GM12891 (cell line): ENCODE measurements at places on chromosomes 5 and 9.

- no peak for DNase-seq
Observed at GRCh38 chr5:126133424-126133823, 289.8 kb upstream of the GRAMD2B start.

DNA sequence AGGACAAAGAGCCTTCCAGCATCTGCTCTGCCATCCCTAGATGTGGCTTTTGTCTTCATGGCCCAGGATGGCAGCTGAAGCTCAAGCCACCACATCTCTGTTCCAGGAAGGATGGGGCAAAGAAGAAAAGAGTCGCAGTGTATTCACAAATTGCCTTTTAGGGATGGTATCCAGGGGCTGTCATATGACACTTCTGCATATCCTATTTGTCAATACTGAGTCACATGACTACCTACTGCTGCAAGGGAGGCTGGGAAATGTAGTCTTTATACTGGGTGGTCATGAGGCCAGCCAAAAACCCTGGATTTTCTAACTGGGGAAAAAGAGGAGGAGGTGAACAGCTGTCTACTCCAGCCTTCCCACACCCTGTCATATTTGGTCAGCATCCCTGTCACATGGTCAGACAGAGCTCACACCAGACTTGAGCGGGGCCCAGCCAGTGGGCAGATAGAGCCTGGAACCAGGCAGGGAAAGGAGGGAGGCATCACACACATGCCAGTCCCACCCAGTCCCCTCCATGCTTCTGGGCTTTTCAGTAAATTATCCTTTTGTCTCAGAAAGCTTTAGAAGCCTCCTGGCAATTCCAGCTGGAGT is 52.0 kb downstream of the OLFM1 start:
- DNase-seq, result no peak

- DNase-seq, result no peak
Observed at GRCh38 chr9:6714176-6714575, 43.6 kb upstream of the KDM4C start.

DNA sequence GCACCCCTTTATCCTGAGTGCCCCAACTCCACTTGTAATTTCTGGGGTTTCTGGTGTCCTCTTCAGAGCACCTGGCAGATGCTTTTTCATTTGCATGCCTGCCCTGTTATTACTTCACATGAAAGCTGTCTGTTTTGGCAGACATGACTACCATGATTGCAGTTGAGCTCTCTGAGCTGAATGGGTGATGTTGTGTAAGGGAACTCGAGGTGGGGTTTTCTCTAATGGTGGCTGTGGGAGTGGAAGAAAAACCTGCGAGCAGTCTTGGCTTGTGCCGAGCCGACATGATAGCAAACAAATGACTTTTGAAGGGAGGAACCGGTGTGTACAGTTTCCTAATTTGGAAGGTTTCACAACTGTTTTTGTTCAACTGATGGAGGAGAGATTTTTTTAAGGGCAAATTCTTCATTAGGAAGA is 196.2 kb downstream of the AOPEP start:
- DNase-seq, result no peak

DNA sequence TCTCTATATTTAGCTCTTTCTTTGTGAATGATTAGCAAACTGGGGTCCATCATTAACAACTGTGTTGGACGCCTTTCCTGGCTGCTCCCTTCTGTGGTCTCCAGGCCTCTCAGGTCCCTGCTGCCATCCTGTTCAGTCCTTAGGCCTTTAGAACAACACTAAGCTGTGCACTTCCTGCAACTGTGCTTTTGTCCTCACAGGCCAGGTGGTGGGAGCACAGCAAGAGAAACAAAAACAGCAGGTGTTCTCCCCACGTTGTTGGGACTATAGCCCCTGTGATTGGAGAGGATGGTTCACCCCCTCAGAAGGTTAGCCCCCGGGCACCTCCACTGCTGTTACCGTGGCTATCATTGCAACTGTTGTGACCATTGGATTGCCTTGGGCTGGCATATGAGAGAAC is 41.7 kb upstream of the CLINT1 start:
- DNase-seq, result no peak

DNA sequence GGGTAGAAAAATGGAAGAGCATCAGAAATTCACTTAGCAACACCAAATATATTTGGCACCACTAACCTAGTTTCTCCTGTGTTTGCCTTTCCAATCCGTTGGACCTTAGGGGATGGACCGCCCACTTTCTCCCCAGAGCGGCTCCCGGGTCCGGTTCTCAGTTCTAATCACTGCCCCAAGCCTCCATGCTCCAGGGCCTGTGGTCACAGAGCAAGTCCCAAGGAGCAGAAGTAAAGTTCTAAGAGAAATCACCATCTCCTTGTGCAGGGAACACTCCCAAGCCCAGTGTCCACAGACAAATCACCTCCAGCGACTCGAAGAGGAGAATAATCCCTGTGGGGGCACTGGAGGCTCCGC is 728 bp upstream of the SLC1A1 start:
- DNase-seq, result no peak

DNA sequence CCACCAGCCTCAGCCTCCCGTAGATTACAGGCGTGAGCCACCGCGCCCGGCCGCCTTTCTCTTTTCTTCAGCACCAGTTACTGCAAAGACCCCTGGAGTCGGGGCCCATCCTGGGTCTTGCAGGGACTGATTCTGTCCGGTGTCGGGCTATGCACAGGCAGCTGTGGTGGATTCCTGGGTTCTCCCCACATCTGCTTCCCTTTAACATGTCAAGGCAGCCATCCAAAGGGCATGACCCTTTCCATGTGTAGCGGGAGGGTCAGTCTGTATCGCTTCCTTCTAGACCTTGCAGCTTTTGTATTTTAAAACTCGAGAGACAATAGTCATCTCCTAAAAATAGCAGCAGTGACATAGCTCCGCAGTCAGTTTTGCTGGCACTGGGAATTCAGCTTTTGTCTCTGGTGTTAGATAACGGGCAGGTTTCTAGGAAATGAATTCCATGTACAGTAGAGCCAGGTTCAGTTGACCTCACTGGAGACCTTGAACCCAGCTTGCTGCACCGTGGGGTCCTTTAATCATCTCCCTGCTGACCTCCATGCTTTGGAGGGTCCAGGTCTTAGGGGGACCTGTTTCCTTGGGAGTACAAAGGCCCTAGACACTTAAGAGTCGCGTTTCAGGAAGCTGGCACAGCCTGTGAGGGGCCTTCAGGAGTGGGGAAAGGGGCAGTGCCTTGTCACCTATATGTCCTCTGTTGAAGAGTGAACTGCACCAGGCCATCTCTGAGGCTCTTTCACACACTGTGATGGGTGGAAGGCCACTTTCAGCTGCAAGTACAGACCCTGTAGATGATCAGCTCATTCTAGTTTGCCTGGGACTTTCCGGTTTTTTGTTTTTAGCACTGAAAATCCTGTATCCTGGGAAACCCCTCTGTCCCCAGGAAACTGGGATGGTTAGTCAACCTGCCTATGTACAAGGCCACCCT is 13.8 kb downstream of the ANKRD33B start:
- DNase-seq, result no peak

GRCh38 chr5:135600971-135601381 is 22.2 kb upstream of the CXCL14 start:
- no peak for DNase-seq

DNA sequence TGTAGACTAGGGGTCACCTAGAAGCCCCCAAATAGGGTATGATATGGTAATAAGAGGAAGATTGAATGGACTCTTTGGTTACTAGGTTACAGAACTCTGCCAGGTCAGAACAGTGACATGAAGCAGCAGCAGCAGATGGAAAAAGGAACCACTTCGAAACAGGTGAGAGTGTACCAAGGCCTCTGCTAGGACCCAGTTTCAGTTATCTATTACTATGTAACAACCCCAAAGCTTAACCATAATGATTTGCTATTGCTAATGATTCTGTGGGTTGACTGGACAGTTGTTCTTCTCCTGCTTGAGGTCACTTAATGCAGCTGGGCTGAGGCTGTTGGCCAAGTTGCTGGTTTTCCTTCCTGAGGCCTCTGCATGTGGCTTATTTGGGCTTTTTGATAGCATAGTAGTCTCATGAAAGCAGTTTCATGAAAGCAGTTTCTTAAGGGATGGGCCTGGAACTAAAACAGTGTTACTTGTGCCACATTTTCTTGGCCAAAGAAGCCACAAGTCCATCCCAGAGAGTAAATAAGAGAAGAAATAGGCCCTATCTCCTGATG is 17.6 kb downstream of the C9orf43 start:
- no peak for DNase-seq

DNA sequence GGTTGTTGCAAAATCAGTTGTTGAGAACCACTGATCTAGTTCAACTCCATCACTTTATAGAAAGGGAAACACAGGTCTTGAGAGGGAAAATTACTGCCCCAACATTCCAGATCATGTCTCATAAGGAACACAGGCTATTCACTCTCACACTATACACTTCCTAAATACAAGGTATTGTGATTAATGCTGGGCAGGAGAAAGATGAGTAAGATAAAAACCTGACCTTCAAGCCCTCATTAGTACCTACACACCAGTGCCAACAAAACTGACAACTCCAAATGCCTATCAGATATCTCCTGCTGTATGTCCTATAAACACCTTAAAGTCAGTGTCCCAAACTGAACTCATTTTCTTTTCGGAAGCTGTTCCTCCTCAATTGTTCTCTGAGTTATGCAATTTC is 8.2 kb downstream of the GNE start:
- DNase-seq, result no peak

GRCh38 chr5:135393229-135393628 is 5.8 kb downstream of the MACROH2A1 start:
- DNase-seq, result no peak

GRCh38 chr5:39485079-39485478 is 60.3 kb upstream of the DAB2 start:
- no peak for DNase-seq

DNA sequence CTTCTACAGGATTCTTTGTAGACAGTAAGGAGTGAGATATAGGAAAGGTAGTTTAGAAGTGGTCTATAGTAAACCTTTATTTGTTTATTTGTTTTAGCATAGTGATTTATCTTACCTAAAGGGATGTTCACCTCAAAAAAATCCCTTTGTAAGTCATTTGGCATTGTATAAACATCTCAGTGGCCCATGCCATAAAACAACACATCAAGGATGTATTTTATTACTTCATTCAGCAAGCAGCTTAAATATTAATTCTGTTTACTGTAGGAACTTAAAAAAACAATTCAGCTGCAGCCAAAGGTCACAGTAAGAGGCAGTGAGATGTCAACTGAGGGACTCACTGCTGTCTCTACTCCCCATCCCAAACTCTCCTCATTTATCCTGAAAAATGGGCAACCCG is 452.7 kb downstream of the HINT1 start:
- no peak for DNase-seq

- no peak for DNase-seq
Observed at GRCh38 chr5:138725818-138726416, 27.3 kb upstream of the CTNNA1 start.

- DNase-seq, result no peak
Observed at GRCh38 chr5:4130819-4131218, 535.2 kb downstream of the IRX1 start.

GRCh38 chr9:18296702-18297055 is 177.3 kb upstream of the ADAMTSL1 start:
- no peak for DNase-seq

- no peak for DNase-seq
Observed at GRCh38 chr9:126642839-126643238, 29.1 kb downstream of the LMX1B start.

GRCh38 chr5:85395526-85395925 is 1010.8 kb upstream of the EDIL3 start:
- no peak for DNase-seq

DNA sequence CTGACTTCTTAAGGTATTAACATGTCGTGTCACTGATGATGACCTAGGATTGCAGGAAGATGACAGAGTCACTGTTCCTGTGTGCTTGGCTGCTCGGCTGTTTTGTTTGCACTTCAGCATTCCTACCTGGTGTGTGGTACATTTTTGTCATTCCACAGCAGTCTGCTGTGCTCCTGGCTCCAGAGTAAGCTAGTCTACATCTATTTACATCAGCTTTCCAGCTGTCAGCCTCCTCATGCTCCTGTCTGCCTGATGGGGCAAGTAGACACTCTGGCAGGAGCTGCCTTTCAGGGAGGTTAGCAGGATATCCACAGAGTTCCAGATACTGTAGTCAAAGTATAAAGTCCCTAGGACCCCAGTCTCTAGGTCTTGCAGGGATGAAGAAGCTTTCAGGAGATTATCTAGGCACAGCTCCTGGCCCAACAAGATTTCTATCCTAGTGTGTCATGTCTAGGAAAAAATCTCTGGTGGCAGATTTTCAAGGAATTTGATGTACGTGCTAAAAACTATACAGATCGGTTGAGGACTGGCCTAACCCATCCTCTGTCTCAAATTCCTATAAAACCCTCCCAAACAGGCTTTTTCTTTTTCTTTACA is 28.4 kb downstream of the RUSC2 start:
- no peak for DNase-seq

- no peak for DNase-seq
Observed at GRCh38 chr5:56676091-56676768, 139.1 kb upstream of the MAP3K1 start.

- DNase-seq, result peak; percentile 58
Observed at GRCh38 chr9:14693251-14693861, at the start of gene ZDHHC21. TSS of gene ZDHHC21 (minus strand) at chr9:14693432. CDS start at chr9:14674340, 19,092 bp downstream.

DNA sequence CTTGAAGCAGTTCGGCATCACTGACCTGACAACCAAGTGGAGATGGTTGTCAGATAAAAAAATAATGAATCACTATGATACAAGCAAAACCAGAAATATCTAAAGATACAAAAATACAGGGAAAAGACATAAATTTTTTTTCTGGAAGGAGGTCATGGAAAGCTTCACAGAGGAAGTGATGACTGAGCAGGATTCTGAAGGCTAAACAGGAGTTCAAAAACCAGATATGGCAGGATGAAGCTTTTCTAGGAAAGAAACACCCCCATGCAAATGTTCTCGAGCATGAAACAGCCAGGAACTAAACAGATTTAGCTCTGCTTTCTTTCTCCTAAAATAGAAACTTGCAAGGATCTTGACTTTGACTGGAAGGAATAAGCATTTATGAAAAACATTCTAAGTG is 60.7 kb upstream of the IFNE start:
- no peak for DNase-seq

- DNase-seq, result no peak
Observed at GRCh38 chr5:168696611-168697010, 117.4 kb upstream of the PANK3 start.

- no peak for DNase-seq
Observed at GRCh38 chr5:174618589-174618988, 105.8 kb upstream of the MSX2 start.

DNA sequence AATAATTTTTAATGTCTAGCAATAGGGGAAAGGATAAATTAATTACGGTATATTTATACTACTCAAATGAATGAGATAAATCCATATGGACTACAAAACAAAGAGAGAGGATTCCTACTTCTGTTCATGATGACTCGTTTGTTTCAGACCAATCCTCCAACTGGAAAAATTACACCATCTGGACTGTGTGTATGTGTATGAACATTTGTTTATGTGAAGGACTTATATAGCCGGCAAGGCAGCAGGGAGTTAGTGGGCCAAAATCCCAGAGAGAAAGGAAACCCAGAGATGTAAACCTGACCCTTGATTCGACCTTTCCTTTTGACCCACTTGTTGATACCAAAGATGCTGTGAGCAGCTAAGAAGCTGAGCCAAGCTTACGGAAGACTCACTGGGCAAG is 20.1 kb downstream of the PDE6A start:
- no peak for DNase-seq

GRCh38 chr5:77152441-77152840 is 58.0 kb upstream of the PDE8B start:
- no peak for DNase-seq

GRCh38 chr5:102800427-102800826 is 45.3 kb downstream of the PAM start:
- DNase-seq, result no peak
